ENCODE measurements at places on chromosomes 2 and 18.

- no peak for DNase-seq
Observed at GRCh38 chr2:85264471-85264870, 63.3 kb downstream of the TGOLN2 start.

DNA sequence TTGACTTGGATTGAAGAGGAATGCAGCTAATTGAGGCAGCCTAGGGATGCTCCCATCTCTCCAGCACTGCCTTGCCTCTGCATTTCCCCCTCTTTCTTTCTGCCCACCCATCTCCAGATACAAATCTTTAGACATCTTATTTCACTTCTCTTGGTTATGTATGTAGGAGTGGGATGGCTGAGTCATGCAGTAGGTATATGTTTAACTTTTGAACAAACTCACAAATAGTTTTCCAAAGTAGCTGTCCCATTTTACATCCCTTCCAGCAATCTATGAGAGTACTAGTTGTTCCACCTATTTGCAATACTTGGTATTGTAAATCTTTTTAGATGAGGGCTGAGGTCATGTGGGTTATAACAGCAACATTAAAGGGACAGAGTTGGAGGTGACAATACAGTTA, 329.9 kb downstream of the DYSF start:
- no peak for DNase-seq

DNA sequence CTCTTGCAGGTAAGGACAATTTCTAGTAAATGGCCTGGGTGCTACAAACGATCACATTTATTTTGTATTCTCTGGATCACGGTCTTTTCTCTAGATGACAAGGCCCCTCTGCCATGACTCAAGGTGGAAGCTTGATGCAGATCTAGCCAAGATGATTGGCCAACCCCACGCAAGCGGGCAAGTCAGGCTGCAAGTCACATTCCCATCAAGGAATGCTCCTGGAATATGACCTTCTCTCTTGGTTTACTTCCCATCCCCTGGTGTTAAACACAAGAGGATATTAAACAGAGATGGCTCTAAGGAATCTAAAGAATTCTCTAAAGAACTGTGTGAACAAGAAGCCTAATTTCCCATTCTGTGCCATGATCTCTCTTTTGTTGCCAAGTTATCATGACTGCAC, 97.3 kb upstream of the SERPINE2 start:
- no peak for DNase-seq

DNA sequence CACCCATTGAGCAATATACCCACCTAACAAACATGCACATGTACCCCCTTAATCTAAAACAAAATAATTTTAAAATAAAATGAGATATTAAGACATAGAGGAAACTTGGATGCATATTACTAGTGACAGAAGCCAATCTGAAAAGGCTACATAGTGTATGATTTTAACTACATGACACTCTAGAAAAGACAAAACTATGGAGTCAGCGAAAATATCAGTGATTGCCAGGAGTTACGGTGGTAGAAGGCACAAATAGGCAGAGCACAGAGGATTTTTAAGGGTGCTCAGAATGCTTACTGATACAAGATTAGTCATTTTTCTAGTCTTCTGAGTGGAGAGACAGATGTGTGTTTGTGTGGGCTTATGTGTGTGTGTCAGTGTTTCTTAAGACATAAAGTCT, 656.6 kb downstream of the NR4A2 start:
- no peak for DNase-seq
